Esophagus muscularis mucosa (tissue), 4 donors: ENCODE measurements at places on chromosomes 12 and 14. TPM values are rescaled to one million over a fixed set of nuclear protein-coding genes. Genes with fewer than 3 reads are reported as not detected.

DNA sequence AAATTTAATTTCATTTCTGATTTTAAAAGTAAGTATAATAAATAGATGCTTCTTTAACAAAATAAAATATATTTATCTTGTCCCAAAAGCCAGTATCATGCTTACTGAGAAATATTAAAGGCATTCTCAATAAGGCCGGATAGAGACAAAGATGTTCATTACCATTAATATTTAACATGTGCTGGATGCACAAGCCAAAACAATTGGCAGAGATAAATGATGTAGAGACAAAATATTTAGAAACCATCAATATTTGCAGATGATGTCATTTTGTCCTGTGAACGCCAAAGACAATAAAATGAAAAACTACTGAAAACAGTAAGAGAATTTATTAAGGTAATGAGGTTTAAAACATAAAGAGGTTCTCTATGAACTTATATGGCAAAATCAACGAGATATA, 313.5 kb downstream of the ITPR2 start:
- DNase-seq: no peak

GRCh38 chr14:64823305-64823861, 56.3 kb downstream of the SPTB start:
- peak; percentile 94 for DNase-seq

KCNJ8 gene
- total RNA-seq: 17.9 TPM

TMEM132D gene
- total RNA-seq: not detected

SLC25A47 gene
- total RNA-seq: not detected

TBX5 gene
- 30.7 TPM for total RNA-seq
